ENCODE measurements at places on chromosomes 3 and 15.

GRCh38 chr3:48952510-48953118 lies 34.0 kb downstream of the ARIH2 start:
- no peak for DNase-seq

DNA sequence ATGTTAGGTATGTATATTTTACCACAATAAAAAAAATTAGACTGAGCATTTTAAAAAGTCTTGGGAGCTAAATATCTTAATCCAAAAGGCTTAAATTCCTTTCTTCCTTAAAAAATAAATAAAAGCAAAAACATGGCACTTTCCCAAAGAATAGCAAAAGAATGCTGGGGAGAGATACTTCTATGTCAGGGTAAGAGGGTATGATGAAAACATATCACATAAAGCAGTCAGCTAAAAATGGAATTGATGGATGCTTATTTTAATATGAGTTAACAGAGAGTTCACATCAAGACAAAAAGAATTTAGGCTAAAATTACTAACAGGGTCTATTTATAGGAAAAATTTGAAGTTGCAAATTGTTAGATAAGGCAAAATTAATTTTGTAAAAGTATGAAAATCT lies 141.0 kb downstream of the MYLK start:
- no peak for DNase-seq

GRCh38 chr3:194854659-194855390 lies 169.1 kb downstream of the FAM43A start:
- no peak for DNase-seq

DNA sequence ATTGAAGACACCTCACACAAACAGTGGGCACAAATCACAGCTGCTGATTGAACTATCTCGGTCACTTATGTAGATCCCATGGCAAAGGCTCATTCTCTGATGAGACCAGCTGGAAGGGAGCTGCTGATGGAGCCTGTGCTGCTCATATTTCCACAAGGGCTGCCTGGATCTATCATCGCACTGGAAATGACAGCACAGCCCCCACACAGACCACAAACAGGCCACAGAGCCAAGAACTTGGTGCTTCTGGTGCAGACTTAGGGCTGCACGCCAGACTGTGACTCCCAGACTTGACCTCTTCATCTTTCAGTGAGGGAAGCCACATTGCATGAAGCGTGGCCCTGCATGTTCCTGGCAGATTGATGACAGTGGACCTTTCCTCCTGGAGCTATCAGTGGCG lies 197.6 kb downstream of the MINAR1 start:
- DNase-seq, result no peak

- DNase-seq, result peak; percentile 4
These were observed 70.1 kb upstream of the GUCA1C start for GRCh38 chr3:109023656-109024254.

DNA sequence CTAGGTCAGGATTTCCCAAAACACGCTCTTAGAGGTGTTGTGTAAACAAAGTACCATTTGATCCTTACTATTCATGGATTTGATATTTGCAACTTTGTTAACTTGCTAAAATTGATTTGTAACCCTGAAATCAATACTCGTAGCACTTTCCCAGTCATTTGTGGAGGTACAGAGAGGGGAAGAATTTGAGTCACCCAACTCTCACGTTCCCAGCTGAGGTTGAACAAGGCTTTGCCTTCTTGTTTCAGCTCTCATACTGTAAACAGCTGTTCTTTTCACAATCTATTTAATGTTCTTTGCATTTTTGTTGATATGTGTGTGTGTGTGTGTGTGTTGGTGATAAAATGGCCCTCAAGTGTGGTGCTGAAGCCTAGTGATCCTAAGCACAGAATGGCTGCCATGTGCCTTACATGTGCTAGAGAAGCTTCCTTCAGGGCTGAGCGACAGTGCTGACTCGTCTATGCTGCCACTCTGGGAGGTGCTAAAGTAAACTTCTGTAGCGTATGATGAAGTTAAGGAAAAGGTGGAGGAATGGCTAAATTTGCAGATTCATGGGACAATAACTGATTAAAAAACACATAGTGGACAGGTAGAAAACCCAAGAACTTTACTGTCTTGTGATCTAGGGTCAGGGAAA lies 173.2 kb downstream of the APBA2 start:
- no peak for DNase-seq

DNA sequence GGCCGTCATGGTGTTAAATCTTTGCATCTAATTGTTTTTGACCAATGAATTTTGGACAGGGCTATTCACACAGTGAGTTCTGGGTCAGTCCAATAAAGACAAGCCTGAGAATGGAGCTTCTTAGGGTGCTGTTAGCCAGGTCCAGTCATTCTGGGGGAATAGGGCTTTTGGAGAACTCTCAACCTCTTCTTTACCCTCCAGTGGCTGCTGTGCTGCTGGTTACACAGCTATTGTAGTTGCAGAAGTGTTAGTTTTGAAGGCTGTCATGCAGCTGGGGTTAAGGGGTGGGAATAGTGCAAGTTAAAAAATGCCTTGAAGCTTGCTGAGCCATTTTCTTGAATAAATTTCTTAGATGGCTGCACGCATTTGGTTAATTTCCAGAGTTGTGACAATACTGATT lies 89.9 kb downstream of the CHD2 start:
- no peak for DNase-seq

GRCh38 chr3:129122412-129123011 lies 908 bp upstream of the RAB43 start:
- DNase-seq, result no peak

DNA sequence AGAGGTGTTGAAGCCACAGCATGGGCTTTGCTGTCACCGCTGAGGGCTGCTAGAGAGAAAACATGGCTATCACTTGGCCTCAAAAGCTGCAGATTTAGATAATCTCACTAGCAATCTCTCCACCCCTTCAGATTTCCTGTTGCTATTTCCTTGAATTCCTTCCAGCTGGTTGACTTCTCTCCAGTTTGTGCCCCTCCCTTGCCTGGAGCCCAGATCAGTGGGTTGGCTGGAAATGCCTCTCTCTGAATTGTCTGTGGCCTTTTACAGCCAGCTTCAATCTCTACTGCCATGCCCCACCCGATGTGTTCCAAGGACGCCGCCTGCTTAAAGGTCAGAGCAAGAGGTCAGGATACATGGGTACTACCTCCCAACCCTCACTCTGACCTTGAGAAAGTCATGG lies 294.1 kb downstream of the NTRK3 start:
- DNase-seq, result no peak

- no peak for DNase-seq
These were observed 151.3 kb downstream of the OR4M2 start for GRCh38 chr15:22231603-22232002.

DNA sequence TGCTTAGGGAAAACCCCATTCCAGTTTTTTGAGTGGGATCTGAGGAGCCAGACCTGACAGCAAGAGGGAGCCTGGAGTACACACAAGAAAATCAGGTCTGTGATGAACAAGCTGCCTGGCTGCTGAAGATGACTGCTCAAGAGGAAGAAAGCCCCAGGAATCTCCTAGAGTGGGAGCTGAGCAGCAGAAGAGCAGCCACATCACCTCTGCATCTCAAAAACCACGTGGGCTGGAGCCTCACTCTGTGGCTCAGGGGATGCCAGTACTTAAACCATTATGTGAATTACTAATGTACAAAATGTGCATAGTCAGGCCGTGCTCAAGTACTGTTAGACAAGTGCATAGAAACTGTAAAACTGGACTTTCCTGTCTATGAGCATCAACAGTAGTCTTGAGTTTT lies 52.4 kb downstream of the SLC9A9 start:
- DNase-seq, result no peak

GRCh38 chr3:72756900-72757299 lies 91.3 kb downstream of the SHQ1 start:
- no peak for DNase-seq

- DNase-seq, result no peak
These were observed 701.2 kb downstream of the NLGN1 start for GRCh38 chr3:174098746-174099145.

DNA sequence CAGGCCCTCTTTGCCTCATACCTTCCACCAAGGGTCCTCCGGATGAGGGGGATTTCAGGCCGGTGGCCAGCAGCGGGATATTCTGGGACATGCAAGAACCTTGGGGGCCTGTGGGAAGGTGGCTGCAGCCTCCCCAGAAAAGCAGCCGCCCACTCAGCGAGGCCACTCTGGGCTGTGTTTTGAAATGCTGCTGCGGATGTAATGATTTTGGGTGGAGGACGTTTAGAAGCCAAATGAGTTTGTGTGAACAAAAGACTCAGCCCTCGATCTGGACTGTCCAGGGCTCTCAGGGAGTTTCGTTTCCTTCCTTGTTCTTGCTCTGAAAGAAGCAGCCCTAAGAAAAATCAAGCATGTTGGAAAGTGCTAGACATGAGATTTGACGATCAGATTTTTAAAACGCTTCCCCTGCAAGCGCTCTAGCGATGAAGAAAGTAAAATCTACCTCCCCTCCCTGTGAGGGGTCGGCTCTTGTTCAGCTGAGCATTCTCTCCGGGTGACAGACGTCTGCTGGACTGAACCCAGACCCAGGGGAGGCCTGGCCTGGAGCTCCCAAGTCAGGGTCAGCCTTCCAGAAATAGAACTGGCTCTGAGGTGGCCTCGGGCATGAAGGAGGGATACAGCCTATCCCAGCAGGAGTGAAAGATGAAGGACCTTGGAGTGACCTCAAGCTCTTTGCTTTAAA lies 12.9 kb downstream of the HEG1 start:
- no peak for DNase-seq

DNA sequence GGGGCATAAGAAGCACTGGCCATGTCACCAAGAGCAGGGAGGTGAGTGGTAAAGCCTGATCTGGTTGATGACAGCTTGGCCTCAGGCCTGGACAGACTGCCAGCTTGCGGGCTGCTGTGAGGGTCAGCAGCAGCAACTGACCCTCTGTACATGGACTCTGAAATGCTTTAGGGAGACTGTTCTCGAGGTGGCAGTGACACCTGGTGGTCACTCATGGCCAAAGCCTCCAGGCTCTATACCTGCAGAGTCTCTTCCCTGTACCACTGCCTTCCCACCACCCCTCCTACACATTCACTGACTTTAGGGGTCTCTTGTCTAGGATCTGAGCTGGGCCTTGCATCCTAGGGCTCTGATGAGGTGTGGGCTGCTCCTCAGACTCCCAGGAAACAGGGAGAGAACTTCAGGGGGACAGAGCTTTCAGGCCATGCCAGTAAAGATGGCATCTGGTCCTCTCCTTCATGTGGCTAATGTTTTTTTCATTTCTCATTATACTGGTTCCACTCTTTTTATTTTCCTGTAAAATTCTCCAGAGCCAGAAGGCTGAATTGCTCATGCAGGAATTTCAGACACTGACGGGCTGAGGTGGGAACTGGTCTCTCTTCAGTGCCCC lies 17.2 kb upstream of the TIMP4 start:
- peak; percentile 22 for DNase-seq

DNA sequence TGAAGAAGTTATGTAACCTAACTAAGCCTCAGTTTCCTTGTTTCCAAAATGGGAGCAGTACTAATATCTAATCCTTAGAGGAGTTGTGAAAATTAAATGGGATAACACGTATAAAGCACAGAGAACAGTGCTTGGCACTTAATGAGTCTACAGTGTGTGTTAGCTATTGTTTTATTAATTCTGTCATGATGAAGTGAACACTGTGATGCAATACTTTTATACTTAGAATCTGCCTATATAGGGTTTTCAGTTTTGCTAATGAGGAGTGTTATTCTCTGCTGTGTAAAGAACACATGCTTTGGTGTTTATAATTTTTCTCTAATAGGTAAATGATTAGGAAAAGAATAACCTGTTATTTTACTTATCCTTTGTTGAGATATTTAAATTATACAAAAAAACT lies 65.2 kb downstream of the MBNL1 start:
- no peak for DNase-seq

GRCh38 chr3:136270179-136270578 lies 20.0 kb downstream of the PCCB start:
- no peak for DNase-seq

- DNase-seq, result no peak
These were observed 499.0 kb downstream of the DIPK2A start for GRCh38 chr3:144470666-144471065.

DNA sequence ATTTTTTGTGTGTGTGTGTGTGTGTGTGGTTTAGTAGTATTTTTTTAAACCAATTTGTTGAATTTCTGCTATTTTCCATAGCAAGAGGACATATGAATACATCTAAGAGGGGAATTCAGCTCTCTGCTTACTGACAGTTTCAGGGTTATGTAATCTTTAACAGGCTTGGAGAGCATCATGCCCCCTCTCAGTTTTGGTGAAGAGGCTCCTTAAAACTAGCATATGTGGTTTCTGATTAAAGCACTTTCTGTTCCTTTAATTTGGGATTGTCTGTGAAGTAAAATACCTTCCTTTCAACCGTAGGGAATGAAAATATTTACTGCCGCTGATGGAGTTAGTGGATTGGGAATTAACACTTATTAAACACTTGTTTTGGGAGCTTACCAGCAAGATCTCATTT lies 19.4 kb upstream of the NFKBIZ start:
- DNase-seq, result no peak

DNA sequence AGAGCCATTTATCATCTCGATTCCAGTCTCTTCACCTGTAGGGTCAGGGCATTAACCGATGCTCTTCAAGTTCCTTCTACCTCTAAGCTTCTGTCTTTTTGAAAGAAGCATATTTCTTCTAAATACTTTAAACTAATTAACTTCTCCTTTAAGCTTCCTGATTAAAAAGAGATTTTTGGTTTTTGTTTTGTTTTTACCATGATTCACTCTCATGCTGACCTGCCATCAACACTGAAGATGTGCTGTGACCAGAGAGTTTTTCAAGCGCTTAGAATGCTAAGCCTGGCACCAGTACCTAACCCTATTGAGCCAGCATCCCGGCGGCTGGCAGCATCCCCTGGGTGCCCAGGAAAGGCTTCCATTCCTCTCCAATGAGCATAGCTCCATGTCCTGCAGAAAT lies 89.3 kb downstream of the FOXP1 start:
- no peak for DNase-seq

DNA sequence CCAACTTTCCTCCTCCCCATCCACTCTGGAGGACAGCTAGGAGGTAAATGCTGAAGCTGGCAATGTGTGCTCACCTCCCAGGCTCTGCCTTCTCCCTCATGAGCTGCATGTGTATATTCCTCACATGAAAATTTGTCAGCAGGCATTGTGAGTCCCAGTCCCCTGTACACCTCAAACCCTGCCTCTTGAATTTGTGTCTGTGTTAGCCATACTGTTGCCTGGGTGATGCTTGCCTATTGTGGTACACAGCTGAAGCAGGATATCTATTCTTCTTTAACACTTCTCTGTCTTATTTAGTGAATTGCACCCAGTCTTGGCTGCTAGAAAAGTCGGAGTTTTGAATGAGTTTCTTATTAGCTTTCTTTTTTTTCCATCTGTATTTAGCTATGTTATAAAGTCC lies 586.0 kb upstream of the TGFBR2 start:
- no peak for DNase-seq

DNA sequence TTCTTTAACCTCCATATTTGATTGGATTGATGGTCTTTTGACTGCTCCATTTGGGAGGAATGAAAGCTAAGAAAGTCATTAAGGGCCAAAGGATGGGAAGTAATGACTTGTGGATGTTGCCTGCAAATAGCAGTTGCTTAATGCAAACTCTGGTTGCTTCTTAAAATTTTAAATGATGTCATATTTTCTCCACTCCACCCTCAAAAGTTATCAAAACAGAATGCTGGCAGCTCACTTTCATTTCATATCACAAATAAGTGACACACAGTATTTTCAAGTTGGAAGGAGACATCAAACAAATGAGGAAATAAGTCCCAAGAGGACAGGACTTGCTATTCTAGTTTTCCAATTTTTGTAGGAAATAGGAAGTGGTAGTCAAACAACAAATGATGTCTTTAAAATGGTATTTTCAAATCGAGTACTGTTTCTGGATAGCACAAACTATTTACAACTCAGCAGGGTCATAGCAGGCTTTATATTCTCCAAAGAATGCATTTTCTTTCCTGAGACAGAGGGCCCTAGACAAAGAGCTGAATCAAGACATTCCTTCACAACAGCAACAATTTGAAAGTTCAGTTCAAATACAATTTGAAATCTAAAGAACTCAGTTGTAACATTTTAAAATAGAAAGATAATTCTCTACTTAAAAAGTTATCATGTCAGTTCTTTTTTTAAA lies 165.1 kb upstream of the UBE2E1 start:
- DNase-seq, result no peak

All from NCI-H345 (cell line).